ENCODE measurements at places on chromosomes 3 and 15.

DNA sequence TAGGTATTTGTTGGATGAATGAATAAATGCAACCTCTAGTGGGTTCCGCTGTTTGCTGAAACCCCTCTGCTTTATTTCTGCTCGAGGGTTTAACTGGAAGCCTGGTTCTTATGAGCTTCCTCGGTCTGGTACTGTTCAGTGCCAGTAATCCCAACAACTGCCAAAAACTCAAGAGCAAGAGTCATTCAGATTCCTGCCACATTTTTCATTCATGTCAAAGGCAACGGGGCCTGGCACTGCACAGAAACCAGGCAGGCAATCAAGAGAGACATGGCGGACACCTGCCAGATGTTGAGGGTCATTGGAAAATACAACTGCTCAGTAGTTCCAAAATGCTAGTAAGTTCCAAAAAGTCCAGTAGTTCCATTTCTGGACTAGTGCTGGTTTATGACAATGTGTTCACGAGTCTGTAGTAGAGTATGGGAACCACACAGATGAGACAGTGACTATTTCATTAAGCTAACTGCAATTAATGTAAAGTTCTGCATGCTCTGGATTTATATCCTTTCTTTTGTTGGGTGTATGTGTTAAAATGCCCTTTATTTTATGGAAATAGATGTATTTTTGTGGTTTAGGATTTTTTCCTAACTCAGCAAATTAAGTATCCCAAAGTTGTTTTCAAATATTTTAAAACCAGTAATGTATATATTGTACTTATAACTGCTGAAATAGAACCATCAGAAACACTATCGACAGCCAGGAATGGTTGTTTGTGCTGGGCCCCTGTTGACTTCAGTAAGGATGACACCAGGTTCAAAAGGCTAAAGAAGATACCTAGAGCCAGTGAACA, 22.7 kb upstream of the TMEM41A start:
- no peaks in the 10 kb centered on the region for H3K4me1 ChIP-seq
- H3K27me3 ChIP-seq: no peaks in the 10 kb centered on the region
- H3K27ac ChIP-seq: no peak overlapping the region
- no peaks in the 10 kb centered on the region for H3K36me3 ChIP-seq

GRCh38 chr15:74800559-74801094, 12.0 kb upstream of the LMAN1L start:
- no peak overlapping the region for H3K27ac ChIP-seq
- peaks cover 11% of the 10 kb centered on the region for H3K36me3 ChIP-seq
- H3K4me1 ChIP-seq: no peaks in the 10 kb centered on the region
- no peaks in the 10 kb centered on the region for H3K27me3 ChIP-seq
- DNase-seq: no peak

DNA sequence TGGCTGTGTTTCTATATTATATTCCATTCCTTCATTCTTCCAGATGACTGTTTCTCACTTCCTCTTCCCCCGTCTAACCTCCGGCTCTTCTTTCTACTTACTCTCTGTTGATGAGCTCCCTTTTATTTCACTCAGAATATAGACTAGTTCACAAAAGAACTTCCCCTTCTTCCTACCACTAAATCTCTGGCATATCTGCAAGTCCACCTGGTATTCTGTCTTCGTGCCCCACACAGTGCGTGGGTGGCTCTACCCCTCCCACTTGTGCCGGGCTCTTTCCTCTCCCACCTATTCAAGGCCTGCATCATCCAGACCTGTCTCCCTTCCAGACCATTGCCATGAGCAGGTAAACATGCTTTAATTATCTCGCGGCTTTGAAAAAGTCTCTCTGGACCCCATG, 73.0 kb downstream of the SCN10A start:
- no peaks in the 10 kb centered on the region for H3K4me1 ChIP-seq
- no peak for DNase-seq
- no peaks in the 10 kb centered on the region for H3K27me3 ChIP-seq
- H3K36me3 ChIP-seq: no peaks in the 10 kb centered on the region
- no peak overlapping the region for H3K4me3 ChIP-seq

DNA sequence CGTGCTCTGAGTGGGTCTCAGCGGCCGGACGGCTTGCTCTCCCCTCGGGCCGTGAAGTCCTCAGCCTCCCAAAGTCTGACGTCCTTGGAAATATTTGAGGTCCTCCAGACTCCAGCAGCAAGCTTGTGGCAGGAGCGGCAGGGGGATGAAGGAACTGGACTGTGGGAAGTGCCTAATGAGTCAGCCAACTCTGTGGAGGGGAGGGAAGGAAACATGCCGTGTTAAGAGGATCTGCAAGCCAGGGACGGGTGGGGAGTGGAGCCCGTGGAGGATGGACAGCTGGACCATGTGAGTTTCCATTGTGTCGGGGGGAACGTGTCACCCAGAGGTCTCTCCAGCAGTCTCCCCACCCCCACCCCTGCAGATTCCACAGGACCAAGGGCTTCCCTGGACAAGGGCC, 39.4 kb upstream of the IDH2 start:
- H3K27me3 ChIP-seq: no peaks in the 10 kb centered on the region
- no peak overlapping the region for H3K27ac ChIP-seq
- no peak overlapping the region for H3K4me3 ChIP-seq
- H3K36me3 ChIP-seq: no peaks in the 10 kb centered on the region
- no peaks in the 10 kb centered on the region for H3K4me1 ChIP-seq
- no peak for DNase-seq

DNA sequence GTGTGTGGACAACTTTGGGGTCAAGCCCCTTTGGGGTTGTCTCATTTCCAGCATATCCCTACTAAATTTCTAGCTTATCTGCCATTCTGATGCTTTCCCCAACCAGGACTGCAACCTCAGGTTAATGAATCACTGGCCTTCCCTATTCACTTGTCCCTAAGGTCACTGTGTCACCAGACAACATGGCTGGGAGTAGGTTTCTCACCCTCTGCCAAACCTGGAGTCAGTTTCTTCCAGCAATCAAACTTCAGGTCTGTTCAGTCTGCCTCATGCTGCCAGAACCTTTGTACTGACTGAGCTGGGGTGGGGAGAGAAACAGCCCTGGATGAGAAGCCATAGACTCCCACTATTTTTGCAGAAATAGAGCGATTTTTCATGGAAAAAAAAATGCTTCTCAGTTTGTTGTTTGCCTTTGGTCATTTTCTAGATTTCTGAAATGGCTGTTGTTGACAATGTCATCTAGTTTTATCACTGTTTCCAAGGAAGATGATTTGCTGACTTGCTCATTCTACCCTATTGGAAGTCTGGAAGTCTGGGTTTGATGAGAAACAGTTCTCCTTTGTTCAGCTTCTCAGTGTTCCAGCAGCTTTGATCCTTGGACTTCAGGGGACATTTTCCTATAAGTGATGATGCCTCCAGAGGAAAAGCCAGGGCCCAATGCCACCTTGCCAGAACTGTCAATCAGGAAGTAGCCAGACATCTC, 74.8 kb upstream of the IL12A start:
- H3K36me3 ChIP-seq: no peaks in the 10 kb centered on the region
- no peaks in the 10 kb centered on the region for H3K27me3 ChIP-seq
- no peak overlapping the region for H3K27ac ChIP-seq
- no peak for DNase-seq
- no peak overlapping the region for H3K4me3 ChIP-seq
- no peaks in the 10 kb centered on the region for H3K4me1 ChIP-seq

DNA sequence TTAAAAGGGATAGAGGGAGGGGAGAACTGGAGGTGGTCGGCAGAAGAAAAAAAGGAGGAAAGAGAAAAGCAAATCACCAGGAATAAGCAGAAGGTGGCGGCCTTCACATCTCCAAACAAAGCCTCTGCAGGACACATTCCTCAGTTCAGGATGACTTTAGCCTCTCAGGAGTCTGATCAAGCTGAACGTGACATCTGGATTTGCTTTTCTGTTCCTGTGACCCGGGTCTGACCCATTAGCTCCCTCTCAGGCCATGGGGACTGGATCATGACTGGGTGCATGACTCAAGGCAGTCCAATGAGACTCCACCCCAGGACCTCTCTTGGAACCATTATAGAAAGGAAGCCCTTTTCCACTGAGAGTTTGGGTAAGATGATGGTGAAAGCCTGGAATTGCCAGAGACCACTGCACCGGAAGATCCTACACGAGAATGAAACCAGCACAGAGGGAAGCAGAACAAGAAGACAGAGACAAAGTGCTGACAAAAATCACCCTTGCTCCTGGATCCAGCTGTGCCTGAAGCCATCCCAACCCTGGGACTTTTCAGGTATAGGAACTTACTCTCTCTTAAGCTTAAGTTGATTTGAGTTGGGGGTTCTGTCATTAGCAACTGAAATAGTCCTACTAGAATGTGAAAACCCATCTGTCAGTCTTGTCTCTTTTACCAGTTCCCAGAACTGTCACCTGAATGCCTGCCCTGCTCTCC, 45.4 kb upstream of the RAD18 start:
- no peak overlapping the region for H3K27ac ChIP-seq
- no peaks in the 10 kb centered on the region for H3K36me3 ChIP-seq
- DNase-seq: no peak
- H3K27me3 ChIP-seq: no peaks in the 10 kb centered on the region
- H3K4me1 ChIP-seq: no peaks in the 10 kb centered on the region

DNA sequence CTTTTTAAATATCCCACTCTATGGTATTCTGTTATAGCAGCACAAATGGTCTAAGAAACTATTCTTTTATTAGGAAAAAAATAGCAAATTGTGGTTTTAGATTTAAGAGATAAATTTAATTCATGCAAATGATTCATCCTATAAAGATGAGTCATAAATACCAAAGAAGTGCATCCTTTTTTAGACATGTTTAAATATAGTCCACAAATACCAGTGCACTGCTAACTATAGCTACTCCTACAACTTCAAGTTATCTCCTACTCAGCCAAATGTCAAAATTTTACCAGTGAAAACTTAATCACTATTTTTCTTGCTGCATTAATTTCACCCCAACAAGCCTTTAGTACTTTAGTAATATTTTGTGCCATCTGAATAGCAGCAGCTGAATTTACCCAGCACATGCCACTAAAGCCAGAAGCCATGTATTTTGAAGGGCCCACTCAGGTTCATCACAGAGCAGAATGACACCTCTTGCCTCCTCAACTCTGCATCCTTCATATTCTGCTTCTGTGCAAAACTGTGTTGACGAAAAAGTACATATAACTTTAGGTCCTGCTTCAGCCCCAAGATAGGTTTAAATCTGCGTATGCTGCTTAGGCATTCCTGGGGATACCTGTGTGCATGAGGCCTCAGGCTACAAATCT, 24.9 kb downstream of the CX3CR1 start:
- H3K27me3 ChIP-seq: no peaks in the 10 kb centered on the region
- H3K27ac ChIP-seq: no peak overlapping the region
- no peak for DNase-seq
- H3K4me3 ChIP-seq: no peak overlapping the region

- no peaks in the 10 kb centered on the region for H3K27me3 ChIP-seq
- no peak for DNase-seq
- peaks cover 13% of the 10 kb centered on the region for H3K4me1 ChIP-seq
- no peaks in the 10 kb centered on the region for H3K36me3 ChIP-seq
- H3K27ac ChIP-seq: no peak overlapping the region
- no peak overlapping the region for H3K4me3 ChIP-seq
Observed at GRCh38 chr3:134323966-134324962, 50.0 kb downstream of the AMOTL2 start.

- no peaks in the 10 kb centered on the region for H3K36me3 ChIP-seq
- no peak overlapping the region for H3K27ac ChIP-seq
- H3K4me1 ChIP-seq: no peaks in the 10 kb centered on the region
- H3K27me3 ChIP-seq: no peaks in the 10 kb centered on the region
- H3K4me3 ChIP-seq: no peak overlapping the region
Observed at GRCh38 chr3:100503448-100503847, 11.0 kb downstream of the TMEM45A start.

DNA sequence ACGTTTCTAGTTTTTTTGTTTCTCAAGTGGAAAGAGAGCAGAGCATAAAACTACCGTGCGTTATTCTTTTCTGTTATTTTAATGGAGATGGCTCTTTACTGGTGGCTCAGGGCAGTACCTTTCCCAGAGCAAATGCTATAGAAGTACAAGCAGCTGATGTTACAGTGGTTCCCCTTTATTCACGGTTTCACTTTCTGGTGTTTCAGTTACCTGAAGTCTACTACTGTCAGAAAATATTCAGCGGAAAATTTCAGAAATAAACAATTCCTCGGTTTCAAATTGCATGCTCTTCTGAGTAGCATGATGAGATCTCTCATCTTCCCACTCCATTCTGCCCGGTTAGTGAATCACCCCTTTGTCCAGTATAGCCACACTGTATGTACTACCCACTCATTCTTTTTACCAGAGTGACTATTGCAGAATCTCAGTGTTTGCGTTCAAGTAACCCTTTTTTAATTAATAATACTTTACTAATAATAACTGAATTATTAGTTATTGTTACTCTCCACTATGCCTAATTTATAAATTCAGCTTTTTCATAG, 597.5 kb upstream of the ROBO2 start:
- H3K27me3 ChIP-seq: no peaks in the 10 kb centered on the region
- no peak for DNase-seq
- no peaks in the 10 kb centered on the region for H3K4me1 ChIP-seq
- H3K4me3 ChIP-seq: no peak overlapping the region

DNA sequence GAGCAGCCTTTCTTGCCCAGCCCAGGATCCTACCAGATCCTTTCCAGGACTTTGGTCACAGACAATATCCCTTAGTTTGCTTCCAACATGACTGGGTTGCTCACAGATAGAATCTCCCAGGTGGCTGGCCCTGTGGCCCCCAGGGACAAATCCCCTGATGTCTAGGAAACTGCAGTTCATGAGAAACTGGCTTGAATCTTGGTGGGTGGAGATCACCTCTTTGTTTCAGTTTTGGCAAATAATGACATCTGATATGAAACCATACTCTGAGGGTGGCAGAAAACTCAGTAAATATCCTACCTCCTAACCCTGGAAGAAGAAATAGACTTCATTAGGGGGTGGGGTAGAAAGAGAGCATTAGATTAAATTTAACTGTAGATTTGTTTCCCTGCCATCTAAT, 44.1 kb upstream of the PFN2 start:
- no peaks in the 10 kb centered on the region for H3K36me3 ChIP-seq
- no peaks in the 10 kb centered on the region for H3K4me1 ChIP-seq
- no peak overlapping the region for H3K27ac ChIP-seq

GRCh38 chr15:69114331-69114928, 46.0 kb upstream of the GLCE start:
- no peaks in the 10 kb centered on the region for H3K36me3 ChIP-seq
- DNase-seq: no peak
- H3K4me3 ChIP-seq: no peak overlapping the region
- H3K4me1 ChIP-seq: peaks cover 12% of the 10 kb centered on the region

All from mesendoderm (in vitro differentiated cells).